M059J (cell line): ENCODE measurements at places on chromosomes 2 and 18. TPM values are rescaled to one million over a fixed set of nuclear protein-coding genes. Genes with fewer than 3 reads are reported as not detected.

Gene CD28
- not detected in 2 replicates for total RNA-seq

DNA sequence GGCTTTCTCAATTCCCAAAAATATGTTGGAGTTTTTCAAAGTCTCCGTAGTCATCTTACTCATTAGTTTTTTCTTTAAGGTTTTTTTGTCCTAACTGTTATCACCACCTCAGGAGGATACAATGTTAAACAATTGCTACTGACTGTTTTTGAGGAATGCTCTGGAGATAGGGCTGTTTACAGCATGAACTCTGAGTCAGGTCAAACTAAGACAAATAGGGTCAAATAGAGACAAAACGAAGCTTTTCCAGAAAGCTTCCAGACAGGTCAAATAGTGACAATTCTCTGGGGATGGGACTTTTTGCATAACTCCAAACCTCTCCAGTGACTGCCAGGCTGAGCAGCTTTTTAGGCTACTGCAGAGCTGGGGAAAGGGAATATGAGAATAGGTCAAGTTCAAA lies 15.2 kb upstream of the DIPK1C start:
- DNase-seq = no peak

DNA sequence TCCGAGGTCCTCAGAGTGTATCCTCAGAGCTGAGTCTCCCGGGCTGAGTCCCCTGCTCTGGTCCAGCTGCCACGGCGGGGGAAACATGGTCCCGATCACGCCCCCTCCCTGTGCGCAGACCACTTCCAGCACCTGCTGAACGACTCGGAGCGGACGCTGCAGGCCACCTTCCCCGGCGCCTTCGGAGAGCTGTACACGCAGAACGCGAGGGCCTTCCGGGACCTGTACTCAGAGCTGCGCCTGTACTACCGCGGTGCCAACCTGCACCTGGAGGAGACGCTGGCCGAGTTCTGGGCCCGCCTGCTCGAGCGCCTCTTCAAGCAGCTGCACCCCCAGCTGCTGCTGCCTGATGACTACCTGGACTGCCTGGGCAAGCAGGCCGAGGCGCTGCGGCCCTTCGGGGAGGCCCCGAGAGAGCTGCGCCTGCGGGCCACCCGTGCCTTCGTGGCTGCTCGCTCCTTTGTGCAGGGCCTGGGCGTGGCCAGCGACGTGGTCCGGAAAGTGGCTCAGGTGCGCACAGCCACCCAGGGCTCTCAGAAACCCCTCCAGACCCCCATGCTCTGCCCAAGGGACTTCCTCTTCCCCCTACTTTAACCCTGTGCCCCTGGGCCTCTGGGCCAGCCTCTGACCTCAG lies 26.7 kb downstream of the GPC1 start:
- DNase-seq = no peak

Gene PLB1
- total RNA-seq = 0.91 and 1.5 TPM in 2 replicates

DNA sequence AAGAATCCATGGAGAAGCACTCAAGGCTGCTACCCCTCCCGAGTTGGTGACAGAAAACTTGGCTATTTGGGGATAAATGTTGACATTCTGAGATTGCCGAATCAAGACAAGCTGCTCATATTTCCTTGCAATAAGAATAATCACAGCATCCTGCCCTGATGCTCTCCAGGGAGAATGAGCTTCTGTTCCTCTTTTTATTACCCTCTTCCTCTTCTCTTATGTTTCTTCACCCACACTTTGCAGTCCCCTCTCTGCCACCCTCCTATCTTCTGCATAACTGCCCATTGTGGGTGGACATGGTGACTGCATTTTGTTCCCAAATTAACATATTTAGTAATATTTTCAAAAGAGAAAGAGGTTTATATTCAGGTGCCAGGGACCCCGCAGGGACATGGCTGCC lies 11.9 kb upstream of the MSGN1 start:
- DNase-seq = no peak

DNA sequence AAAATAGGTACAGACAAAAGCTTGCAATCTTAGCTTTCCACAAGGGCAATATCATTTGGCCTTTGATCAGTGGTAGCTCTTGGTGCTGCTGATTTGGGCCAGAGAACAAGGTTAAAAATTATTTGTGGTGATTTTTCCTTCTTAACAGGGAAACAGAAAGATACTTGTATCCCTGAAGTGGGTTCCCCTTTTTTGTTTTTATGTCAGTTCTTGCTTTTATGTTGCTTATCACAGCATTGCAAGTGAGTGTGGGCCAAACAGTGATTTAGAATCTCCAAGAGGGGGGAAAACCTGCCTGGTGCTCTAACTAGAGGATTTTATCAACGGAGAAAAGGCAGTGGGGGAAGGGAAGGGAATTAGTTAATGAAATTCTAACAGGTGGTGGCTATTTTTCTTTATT lies 197.6 kb upstream of the SP5 start:
- DNase-seq = no peak

GRCh38 chr2:105645031-105645937 lies 99.4 kb upstream of the NCK2 start:
- DNase-seq = peak; percentile 22

Gene CYTIP
- 1.5 and 2.8 TPM in 2 replicates for total RNA-seq

- peak; percentile 48 for DNase-seq
Measured at GRCh38 chr2:23385351-23385747, 370 bp downstream of the KLHL29 start.
